ENCODE measurements at places on chromosomes 2 and 18.

DNA sequence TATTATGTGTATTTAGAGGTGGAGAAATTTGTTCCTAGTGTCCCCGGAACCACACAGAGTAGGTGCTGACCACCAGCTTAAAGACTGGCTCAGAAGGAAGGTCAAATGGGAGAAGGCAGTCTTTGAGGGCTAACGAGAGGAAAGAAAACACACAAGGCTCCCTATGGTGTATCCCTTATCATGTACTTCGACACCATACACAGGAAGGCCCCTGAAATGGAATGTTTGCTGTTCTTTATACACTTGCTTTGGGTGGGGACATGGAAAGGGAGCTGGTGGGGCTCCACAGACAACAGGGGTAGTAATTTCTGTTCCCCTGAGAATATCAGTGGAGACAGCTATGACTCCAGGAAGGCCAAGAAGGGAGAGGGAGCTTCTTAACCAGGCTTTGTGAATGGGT, 6.0 kb downstream of the EPAS1 start:
- DNase-seq = no peak

DNA sequence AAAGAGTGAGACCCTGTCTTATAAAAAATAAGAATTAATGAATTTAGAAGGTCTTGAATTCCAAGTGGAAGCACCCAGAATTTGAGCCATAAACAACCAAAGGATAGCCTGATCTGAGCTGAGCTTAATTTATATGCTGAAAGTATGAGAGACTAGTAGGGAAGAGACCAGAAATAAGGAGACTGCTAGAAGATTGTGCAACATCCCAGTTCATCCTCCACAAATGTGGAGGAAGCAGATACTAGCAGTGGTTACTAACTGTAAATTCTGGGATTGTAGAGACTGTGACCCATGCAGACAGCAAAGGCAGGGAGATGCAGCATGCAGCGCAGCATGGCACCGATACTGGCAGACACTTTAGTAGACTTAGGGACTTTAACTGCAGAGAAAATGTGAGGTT, 1.5 kb upstream of the SULT1C2 start:
- no peak for DNase-seq

DNA sequence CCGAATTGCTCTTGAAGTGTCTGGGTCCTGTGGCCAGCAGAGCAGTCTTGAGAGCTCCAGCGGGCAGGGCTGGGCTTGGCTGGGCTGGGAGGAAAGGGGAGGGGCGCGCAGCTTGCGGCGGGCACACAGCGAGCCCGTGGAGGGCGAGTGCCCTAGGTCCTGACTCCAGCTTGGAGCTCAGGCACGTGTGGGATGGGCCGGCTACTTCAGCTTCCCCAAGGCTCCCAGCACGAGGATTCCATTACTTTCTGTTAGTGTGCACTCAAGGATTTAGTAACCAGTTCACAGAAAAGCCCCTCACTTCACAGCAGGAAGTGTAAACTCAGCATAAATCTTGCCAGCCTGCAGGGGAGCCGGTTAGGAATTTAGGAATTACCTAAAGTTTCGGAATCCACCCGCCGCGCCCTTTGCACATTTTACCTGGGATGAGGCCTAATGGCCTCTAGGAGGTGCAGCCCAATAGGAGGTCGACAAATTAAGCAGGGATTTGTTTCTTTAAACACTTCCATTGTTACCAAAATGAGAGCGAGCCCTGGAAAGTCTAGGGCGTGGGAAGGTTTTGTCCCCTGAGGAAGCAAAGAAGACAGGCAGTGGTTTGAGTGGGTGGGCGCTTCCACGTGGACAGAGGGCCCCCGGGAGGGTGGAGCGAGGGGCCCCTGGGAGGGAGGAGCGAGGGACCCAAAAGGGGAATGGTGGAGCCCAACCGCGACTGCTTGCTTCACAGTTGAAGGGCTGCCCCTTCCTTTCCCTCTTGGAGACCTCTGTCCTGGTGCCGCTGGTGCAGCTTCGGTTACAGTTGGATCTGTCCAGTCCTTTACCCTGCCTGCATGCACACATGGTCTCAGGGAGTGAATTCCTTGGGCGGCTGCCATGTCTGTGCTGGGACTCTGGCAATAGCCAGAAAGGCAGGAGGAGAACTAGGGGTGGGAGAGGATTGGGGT, 93.3 kb downstream of the CTAGE1 start:
- DNase-seq = no peak

GRCh38 chr18:10290638-10291235, 163.7 kb upstream of the APCDD1 start:
- DNase-seq = no peak

GRCh38 chr18:68267583-68267982, 447.3 kb downstream of the TMX3 start:
- DNase-seq = no peak

DNA sequence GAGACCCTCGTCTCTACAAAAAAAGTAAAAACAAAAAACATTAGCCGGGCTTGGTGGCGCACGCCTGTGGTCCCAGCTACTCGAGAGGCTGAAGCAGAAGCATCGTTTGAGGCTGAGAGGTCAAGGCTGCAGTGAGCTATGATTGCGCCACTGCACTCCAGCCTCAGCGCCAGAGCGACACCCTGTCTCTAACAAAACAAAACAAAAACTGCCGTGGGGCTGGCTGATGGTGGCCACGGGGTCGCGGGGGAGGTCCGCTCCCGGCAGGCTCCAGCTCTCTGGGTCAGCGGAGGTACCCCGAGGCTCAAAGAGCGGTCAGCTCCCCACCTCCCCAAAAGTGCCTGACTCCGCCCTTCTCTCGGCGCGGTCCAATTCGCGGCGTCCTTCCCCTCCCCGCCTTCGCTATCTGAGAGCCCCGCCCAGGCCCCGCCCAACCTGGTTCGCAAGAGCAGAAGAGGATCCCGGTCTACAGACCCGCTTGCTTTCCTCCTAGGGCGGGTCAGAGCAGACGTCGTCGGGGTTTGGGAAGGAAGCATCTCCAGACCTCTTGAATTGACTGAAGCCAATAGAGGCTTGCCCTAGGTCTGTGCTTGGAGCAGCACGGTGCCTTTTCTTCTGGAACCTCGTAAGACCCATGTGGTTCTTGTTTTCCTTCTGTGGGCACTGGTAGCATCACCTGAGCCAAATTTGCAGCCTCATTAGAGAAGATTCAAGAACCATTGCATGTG, 7.8 kb downstream of the RAX start:
- DNase-seq = no peak

DNA sequence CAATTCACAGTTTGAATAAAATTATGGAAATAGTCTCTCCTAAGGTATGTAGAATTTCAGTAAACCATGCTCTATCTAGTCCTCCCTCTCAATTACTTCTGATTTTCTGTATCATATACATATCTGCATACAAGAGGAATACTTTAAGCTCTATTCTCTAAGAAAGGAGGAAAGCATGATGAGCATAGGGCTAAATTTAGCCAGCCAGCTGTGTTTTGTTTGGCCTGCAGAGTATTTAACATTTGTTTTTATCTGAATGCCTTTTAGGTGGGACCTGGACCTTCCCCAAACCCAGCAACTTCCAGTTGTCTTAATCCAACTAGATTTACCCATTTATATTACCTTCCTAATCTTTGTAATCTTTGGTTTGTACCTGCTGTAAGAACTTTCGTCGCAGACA, 42.2 kb upstream of the FAM117B start:
- DNase-seq = no peak

- DNase-seq = no peak
Measured at GRCh38 chr2:237452861-237453260, 34.2 kb upstream of the MLPH start.

- no peak for DNase-seq
Measured at GRCh38 chr18:21763846-21764646, 23.5 kb downstream of the MIB1 start.

- no peak for DNase-seq
Measured at GRCh38 chr2:219099329-219099728, 38.6 kb upstream of the IHH start.
